ENCODE measurements at places on chromosomes 6 and 20. TPM values are rescaled to one million over a fixed set of nuclear protein-coding genes. Genes with fewer than 3 reads are reported as not detected.
A peak's percentile ranks its signal among the peaks of the same experiment; 100 is the strongest.

Gene MANEA
- 6.8 TPM for total RNA-seq

Gene LGSN
- not detected for total RNA-seq

Gene WFDC5
- not detected for total RNA-seq

Gene CNKSR3
- not detected for total RNA-seq

Gene HLA-DOA
- 2.6 TPM for total RNA-seq

Gene IGF2R
- total RNA-seq = 59.5 TPM

Gene MUC21
- not detected for total RNA-seq

Gene KIF6
- total RNA-seq = not detected

Gene CAP2
- not detected for total RNA-seq

Gene EYA2
- total RNA-seq = 0.22 TPM

Gene BTBD9
- total RNA-seq = 61.3 TPM

Gene COL20A1
- total RNA-seq = 0.10 TPM

Gene RPS6KA2
- 3.3 TPM for total RNA-seq

Gene DOK5
- total RNA-seq = not detected

Gene TMEM170B
- 1.3 TPM for total RNA-seq

Gene KCNK17
- total RNA-seq = not detected

Gene PAK5
- total RNA-seq = not detected

DNA sequence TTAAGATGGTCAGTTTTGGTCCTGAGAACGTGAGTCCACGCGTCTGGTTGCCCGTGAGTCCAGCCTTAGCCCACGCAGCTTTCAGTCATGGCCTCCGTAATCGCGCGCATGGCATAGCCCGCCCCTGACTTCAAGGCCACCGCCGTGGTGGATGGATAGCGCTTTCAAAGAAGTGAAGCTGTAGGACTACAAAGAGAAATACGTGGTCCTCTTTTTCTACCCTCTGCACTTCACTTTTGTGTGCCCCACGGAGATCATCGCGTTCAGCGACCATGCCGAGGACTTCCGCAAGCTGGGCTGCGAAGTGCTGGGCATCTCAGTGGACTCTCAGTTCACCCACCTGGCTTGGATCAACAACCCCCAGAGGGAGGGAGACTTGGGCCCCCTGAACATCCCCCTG, 142.0 kb upstream of the MCHR2 start:
- H3K36me3 ChIP-seq = no peaks in the 10 kb centered on the region
- H3K27me3 ChIP-seq = no peaks in the 10 kb centered on the region
- H3K27ac ChIP-seq = no peak overlapping the region
- H3K4me1 ChIP-seq = no peaks in the 10 kb centered on the region

DNA sequence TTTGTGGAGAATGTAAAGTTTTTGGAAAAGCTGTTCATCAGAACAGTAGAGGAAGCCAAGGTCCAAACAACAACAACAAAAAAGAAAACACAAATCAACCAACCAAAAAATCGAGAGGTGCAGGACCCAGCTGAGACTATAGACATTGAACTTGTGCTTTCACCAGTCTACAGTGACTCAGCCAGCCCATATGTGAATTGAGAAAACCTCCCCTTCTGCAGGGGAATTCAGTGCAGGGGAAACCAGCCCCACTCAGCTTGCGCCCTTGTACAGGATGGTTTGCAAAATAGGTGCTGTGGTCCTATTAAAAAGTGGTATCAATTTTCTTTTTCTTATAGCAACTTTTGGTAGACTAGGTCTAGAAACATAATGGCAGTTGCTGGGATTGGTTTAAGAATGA, 21.3 kb downstream of the MLIP start:
- no peak for DNase-seq
- no peak overlapping the region for H3K4me3 ChIP-seq
- no peaks in the 10 kb centered on the region for H3K27me3 ChIP-seq
- H3K27ac ChIP-seq = no peak overlapping the region
- H3K36me3 ChIP-seq = no peaks in the 10 kb centered on the region

- H3K4me3 ChIP-seq = no peak overlapping the region
- H3K27me3 ChIP-seq = peaks cover 59% of the 10 kb centered on the region
These were observed 60.0 kb downstream of the OR2J2 start for GRCh38 chr6:29230666-29231065.

- DNase-seq = no peak
- peaks cover 61% of the 10 kb centered on the region for H3K27me3 ChIP-seq
- H3K36me3 ChIP-seq = no peaks in the 10 kb centered on the region
- no peak overlapping the region for H3K4me3 ChIP-seq
- no peaks in the 10 kb centered on the region for H3K4me1 ChIP-seq
- H3K27ac ChIP-seq = no peak overlapping the region
These were observed 16.4 kb upstream of the SCRT2 start for GRCh38 chr20:692044-692443.

GRCh38 chr6:168916576-168917211, 337.0 kb downstream of the THBS2 start:
- H3K4me1 ChIP-seq = peaks cover 3% of the 10 kb centered on the region
- H3K27me3 ChIP-seq = peaks cover 29% of the 10 kb centered on the region
- no peak overlapping the region for H3K4me3 ChIP-seq

GRCh38 chr6:158853072-158853879, 34.1 kb upstream of the EZR start:
- peaks cover 34% of the 10 kb centered on the region for H3K4me1 ChIP-seq
- H3K4me3 ChIP-seq = no peak overlapping the region
- peak; percentile 64 for DNase-seq
- H3K27ac ChIP-seq = no peak overlapping the region

DNA sequence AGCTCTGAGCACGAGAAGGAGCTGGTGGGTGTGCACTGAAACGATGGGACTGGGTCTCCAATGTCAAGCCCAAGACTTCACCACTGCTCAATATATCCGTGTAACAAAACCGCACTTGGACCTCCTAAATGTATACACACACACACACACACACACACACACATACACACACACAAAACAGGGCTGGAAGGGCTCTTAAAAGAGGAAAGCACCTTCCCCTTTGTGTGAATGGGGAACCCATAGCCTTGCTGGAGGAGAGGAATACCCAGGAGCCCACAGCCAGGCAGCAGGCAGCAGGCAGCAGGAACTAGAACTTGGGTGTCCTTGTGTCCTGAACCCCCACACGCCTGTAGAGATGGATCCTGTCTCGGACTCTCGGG, 29.8 kb downstream of the TGM2 start:
- H3K27me3 ChIP-seq = peaks cover 15% of the 10 kb centered on the region
- H3K4me3 ChIP-seq = no peak overlapping the region
- DNase-seq = no peak
- H3K4me1 ChIP-seq = peaks cover 6% of the 10 kb centered on the region
- H3K27ac ChIP-seq = no peak overlapping the region

GRCh38 chr6:11460001-11460668, 77.4 kb upstream of the TMEM170B start:
- H3K27ac ChIP-seq = peak overlapping the region; percentile 12
- no peak for DNase-seq
- H3K4me3 ChIP-seq = peak overlapping the region; percentile 8
- no peaks in the 10 kb centered on the region for H3K27me3 ChIP-seq

DNA sequence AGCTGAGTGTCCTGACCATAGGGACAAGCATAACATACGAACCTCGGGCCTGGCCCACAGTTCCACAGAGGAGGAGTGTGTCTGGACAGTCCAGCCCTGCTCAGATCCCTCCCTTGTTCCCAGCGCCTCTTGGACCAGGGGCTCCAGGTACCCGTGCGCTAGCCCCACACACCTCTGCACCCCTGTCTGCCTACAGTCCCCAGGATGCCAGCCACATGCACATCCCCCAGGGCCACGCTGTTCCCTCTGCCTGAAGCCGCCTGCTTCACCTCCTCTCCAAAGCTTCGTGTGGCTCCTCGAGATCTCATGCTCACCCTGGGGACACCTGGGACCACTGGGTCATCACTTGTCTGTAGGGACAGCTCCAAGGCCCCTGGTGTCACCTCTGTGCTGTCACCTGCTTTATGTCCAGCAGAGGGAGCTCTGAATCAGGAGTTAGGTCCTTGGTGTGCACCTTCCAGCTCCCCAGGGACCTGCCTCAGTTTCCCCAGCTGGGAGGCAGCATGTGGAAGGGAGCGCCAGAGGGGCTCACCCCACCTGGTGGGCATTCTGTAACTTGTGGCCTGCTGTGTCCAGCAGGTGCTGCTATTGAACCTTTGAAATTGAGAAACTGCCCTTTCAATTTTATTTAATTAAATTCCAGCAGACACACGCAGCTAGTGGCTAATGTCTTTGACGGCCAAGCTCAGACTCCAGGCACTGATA, 7.3 kb upstream of the YTHDF1 start:
- DNase-seq = no peak
- H3K27me3 ChIP-seq = peaks cover 9% of the 10 kb centered on the region

- no peak for DNase-seq
- H3K27ac ChIP-seq = no peak overlapping the region
- peaks cover 5% of the 10 kb centered on the region for H3K4me1 ChIP-seq
These were observed 410.2 kb downstream of the CDC5L start for GRCh38 chr6:44797746-44798145.

DNA sequence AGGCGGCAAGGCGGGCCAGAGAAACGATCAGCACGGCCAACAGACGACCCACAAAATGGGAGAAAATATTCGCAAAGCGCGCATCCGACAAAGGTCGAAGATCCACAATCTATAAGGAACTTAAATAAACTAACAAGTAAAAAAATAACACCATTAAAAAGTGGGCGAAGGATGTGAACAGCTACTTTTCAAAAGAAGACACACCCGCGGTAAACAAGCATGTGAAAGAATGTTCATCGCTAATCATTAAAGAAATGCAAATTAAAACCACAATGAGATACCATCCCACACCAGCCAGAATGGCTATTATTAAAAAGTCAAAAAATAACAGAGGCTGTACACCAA, 117.8 kb upstream of the SIRPA start:
- peak overlapping the region; percentile 91 for H3K27ac ChIP-seq
- peaks cover 28% of the 10 kb centered on the region for H3K27me3 ChIP-seq
- DNase-seq = no peak
- H3K4me3 ChIP-seq = peak overlapping the region; percentile 92

GRCh38 chr6:108395297-108395696, 100.4 kb downstream of the AFG1L start:
- H3K27ac ChIP-seq = no peak overlapping the region
- no peaks in the 10 kb centered on the region for H3K4me1 ChIP-seq
- no peak for DNase-seq
- H3K36me3 ChIP-seq = no peaks in the 10 kb centered on the region
- H3K4me3 ChIP-seq = no peak overlapping the region

- peaks cover 24% of the 10 kb centered on the region for H3K4me1 ChIP-seq
- H3K4me3 ChIP-seq = peak overlapping the region; percentile 92
- H3K27ac ChIP-seq = peak overlapping the region; percentile 92
- no peak for DNase-seq
- H3K36me3 ChIP-seq = no peaks in the 10 kb centered on the region
These were observed 1.2 kb upstream of the DSE start for GRCh38 chr6:116369540-116369939.

DNA sequence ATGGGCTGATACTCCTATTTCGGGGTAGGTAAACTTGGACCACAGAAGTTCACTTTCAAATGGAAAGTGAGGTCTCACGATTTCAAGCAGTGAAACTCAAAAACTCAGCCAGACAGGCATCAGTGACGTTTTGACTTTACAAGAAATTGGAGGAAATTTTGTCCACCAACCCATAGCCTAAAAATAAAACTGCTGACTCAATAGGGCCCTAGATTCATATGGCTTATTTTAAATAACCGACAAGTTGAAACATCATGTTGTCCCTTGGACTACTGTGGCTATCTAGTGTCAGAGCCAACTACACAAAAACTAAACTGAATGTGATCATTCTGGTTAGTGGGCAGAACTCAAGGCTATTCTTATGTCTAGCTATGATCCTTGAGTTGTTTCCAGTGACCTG, 486.3 kb downstream of the GRIK2 start:
- H3K4me3 ChIP-seq = no peak overlapping the region
- no peak for DNase-seq
- H3K27me3 ChIP-seq = no peaks in the 10 kb centered on the region

DNA sequence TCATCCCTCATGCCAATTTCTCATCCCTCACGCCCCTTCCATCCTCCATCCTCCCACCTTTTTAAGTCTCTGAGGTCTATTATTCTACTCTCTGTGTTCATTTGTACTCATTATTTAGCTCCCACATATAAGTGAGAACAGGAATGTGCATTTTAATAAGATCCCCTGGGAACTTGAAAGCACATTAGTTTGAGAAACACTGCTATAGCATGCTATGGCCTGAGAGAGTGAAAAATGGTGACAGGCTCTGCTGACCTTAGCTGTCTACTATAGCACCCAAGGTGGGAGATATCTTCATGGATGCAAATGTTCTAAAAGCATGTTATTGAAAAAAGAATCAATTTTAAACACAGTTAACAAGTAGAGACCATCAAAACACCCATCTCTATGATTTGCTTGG, 712.0 kb downstream of the TFAP2A start:
- no peak for DNase-seq
- no peaks in the 10 kb centered on the region for H3K27me3 ChIP-seq
- H3K27ac ChIP-seq = no peak overlapping the region
- H3K36me3 ChIP-seq = no peaks in the 10 kb centered on the region

DNA sequence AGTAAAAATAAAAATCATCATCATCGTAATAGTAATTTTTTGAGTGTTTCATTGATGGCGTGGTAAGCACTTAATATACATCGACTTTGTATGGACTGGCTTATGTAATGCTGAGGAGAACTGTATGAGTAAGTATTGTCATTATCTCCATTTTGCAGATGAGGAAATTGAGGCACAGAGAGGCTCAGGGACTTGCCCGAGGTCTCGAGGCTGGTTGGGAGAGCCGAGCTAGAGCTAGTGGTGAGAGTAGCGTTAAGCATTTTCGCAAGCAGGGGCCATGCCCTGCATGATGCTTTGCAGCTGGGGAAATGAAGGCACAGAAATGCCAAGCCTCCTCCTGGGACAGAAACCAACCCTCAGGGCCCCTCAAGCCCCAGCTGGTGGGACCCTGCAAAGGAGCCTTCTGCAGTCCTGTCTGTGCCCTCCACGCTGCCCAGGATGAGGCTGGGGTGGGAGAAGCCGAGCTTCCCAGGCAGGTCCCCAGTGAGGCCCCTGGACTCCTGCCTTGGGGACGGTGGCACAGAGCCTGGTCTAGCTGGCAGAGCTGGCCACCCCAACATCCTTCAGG, 31.1 kb upstream of the STX16 start:
- H3K4me1 ChIP-seq = peaks cover 2% of the 10 kb centered on the region
- H3K4me3 ChIP-seq = no peak overlapping the region
- H3K27me3 ChIP-seq = peaks cover 30% of the 10 kb centered on the region
- H3K36me3 ChIP-seq = no peaks in the 10 kb centered on the region
- no peak for DNase-seq

DNA sequence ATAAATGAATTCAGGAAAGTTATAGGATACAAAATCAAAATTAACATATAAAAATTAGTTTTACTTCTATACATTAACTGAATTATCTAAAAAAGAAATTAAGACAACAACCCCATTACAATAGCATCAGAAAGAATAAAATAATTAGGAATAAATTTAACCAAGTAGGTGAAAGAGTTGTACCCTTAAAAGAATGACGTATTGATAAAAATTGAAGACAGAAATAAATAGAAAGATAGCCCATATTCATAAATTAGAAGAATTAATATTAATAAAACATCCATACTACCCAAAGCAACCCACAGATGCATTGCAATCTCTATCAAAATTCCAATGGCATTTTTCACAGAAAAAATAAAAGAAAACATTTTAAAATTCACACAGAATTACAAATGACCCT, 242.8 kb downstream of the MMUT start:
- no peaks in the 10 kb centered on the region for H3K27me3 ChIP-seq
- H3K27ac ChIP-seq = no peak overlapping the region
- H3K4me1 ChIP-seq = no peaks in the 10 kb centered on the region
- no peaks in the 10 kb centered on the region for H3K36me3 ChIP-seq
- no peak overlapping the region for H3K4me3 ChIP-seq

- H3K27ac ChIP-seq = no peak overlapping the region
- peaks cover 2% of the 10 kb centered on the region for H3K36me3 ChIP-seq
- H3K4me1 ChIP-seq = peaks cover 2% of the 10 kb centered on the region
- no peaks in the 10 kb centered on the region for H3K27me3 ChIP-seq
- DNase-seq = no peak
These were observed 69.0 kb downstream of the TCP11 start for GRCh38 chr6:35072051-35072697.
